ENCODE measurements at places on chromosomes 2 and 18.

DNA sequence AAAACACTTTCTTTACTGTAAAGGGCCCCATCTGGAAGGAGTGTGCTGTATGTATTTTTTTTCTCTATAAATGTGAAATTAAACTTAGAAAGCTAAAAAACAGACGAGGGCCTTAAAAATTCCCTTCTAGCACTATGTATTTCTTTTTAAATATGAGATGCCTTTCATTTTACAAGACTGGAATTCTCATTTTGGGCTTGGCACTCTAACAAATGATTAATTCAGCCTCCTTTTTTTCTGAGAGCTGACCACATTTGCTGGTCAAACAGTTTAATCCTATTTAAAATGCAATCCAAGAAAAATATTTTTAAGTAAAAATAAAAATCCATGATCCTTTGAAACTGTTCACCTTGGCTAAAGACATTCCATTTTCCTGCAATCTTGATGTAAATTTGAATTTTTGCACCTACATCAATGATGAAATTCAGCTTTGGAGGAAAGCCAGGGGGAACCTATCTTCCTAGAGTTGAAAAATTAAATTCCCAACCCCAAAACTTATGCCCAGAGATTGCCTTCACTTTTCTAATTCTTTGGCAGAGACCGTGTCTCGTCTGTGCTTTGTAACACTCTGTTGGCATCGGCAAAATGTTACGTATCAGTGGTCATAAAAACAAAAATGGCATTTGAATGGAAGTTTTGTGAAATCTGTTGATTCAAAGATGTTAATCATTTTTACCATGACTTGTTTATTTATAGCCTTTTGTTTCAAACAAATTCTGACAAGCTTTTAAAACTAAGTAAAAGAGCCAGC is 284.5 kb downstream of the ZNF521 start:
- DNase-seq = no peak

GRCh38 chr2:5991305-5991968 is 299.3 kb downstream of the SOX11 start:
- no peak for DNase-seq

- no peak for DNase-seq
These were observed 110.7 kb downstream of the MDH1 start for GRCh38 chr2:63699549-63699839.

DNA sequence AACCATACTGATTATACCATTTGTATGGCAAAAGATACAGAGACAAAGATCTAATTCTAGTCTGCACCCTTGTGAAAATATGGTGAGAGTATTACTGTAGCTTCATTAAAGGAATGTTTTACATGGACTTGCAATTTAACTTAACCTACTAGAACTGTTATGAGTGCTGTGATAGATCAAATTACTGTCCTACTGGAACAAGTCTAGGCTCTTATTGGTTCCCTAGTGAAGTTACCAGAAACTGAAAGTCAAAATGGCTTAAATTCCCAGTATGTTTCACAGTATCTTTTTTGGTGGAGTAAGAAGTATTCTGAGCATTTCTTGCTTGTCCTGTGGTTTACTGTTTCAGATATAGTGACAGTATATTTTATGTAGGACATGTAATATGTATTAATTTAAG is 3.8 kb upstream of the TBR1 start:
- no peak for DNase-seq

- DNase-seq = no peak
These were observed 166.7 kb downstream of the SH3RF3 start for GRCh38 chr2:109295781-109296117.

DNA sequence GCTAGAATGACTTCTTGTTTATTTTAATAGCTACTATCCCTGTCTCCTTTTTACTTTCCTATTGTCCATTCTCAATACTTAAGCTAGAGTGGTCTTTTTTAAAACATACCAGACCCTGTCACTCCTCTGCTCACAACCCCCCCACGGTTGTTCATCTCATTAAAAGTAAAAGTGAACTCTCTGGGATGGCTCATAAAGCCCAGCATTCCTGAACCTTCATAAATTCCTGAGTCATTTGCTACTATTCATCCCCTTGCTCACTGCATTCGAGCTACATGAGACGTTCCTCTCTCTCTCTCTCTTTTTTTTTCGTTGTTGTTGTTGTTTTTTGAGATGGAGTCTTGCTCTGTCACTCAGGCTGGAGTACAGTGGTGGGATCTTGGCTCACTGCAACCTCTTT is 148.7 kb upstream of the DSEL start:
- DNase-seq = no peak

GRCh38 chr2:211877061-211877460 is 661.5 kb downstream of the ERBB4 start:
- DNase-seq = no peak

- DNase-seq = no peak
These were observed 59.3 kb downstream of the CRACDL start for GRCh38 chr2:98876741-98877140.

DNA sequence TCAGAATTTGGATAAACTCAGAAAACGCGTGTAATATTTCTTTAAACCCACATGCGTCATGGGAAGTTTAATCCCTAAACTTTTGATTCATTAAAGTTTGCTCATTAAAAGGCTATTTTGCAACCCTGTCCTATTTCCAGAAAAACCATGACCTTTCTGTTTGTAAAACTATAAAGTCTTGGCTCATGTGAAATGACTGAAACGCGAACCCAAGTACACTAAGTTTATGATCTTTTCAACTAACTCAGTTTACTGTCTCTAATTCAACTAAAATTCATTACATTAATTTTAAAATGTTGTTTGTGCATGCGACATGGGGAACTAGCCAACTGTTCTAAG is 3.9 kb upstream of the RPL31 start:
- no peak for DNase-seq

All from suppressor macrophage (primary cell).